ENCODE measurements at places on chromosomes 12 and 14.

GRCh38 chr12:116978791-116979508 lies 68.2 kb downstream of the FBXW8 start:
- no peak for DNase-seq

DNA sequence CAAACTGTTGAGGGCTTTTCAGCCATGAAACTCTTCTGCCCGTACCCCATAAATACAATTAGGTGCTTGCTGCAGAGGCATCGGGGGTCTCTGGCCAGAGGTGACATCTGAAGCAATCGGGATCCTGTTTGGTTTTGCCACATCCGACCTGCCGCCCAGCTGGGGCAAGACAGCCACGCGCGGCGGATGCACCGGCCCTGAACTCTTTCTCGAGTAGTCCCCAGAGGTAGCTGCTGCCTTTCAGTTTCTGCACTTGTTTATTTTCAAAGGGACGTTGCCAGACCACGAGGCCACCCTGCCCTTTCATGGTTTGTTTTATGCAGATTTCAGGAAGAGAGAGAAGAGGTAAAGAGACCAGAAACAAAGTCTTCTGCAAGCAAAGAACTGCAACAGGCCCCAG lies 10.6 kb upstream of the MLXIP start:
- no peak for DNase-seq

GRCh38 chr14:20493634-20494033 lies 11.7 kb upstream of the RNASE10 start:
- no peak for DNase-seq

DNA sequence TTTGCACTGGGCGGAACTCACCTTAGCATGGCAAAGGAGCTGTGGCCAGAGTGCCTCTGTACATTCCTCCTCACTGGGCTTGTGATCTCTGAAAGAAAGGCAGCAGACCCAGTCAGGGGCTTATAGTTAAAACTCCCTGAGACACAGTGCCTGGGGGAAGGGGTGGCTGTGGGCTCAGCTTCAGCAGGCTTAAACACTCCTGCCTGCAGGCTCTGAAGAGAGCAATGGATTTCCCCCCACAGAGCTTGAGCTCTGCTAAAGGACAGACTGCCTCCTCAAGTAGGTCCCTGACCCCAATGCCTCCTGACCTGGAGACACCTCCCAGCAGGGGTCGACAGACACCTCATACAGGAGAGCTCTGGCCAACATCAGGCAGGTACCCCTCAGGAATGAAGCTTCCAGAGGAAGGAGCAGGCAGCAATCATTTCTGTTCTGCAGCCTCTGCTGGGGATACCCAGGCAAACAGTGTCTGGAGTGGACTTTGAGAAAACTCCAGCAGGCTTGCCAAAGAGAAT lies 327.5 kb upstream of the SLC16A7 start:
- DNase-seq: no peak

DNA sequence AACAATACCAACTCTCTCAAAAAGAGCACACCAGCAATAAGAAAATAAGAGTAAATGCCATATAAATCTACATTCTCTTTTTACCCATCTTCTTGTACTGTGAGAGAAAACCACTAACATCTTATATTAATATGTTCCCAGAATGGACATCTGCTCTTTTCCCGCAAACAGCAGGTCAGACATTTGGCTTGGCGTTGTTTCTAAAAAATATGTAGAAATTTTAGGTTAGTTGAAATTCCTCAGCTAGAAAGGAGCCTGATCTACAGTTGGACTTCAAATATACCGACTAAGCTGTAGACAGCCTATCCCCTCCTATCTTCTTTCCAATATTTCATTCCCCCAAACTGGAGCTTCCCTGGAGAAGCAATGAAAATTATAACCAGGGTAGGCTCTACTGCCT lies 88.7 kb downstream of the PPP2R5E start:
- no peak for DNase-seq

GRCh38 chr14:51310505-51310944 lies 70.5 kb downstream of the TMX1 start:
- peak; percentile 77 for DNase-seq

DNA sequence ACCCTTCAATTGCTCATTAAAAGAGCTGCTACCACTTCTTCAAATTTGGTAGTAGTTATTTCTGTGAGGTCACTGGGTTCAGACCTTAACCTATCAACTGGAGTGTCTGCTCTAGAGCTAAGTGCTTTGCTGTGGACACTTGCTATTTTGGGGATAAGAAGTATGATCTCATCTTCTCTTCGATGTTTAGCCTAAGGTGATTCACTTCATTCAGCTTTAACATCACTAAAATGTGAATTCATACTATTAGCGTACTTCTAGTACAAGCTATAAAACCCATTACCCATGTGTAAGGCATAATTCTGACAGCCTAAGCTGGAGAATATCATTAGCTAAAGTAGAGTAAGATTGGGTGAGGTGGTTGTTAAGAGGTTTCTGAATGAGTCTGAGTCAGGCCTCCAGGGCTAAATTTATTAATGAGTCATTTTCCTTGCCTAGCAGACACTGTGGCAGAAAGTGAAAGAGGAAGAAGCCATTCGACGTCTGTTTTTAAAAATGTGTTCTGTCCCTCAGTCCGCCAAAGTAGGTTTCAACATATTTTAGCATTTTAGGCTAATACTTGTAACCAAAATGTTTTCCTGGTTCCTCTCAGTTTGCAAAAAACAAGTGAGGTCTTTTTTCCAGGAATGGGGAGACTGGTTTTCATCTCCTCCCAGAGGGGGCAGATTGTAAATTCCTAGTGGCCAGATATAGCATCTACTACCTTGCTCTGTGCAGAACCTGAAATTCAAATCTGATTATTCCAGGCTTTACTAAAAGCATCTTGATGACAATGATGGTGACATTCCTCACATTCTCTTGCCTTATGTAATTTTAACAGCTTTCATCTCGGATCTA lies 103.6 kb downstream of the SSPN start:
- no peak for DNase-seq

GRCh38 chr12:32051511-32052211 lies 55.0 kb upstream of the BICD1 start:
- peak; percentile 34 for DNase-seq

DNA sequence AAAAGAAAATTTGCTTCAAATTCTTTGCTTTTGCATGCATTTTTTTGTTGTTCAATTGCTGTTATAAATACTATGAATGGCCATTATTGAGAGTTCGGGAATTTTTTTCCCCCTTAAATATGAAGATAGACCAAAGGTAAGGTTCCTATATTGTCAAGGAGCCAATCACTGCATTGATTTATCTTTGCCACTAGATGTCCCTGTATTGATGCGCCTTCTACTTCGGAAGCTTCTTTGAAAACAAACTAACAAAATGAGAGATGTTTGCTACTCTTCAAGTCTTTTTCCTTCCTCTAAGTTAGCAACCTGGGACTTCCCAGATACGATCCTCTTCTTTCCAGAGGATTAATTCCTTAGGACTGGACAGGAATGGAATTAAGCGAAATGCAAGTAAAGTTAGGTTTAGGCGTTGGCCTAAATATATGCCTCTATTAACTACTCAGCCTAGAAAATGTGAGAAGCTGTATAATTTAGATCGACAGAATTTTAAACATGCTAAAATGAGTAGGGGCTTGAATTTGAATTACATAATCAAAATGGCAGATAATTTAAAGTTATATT lies 318.1 kb downstream of the AEBP2 start:
- peak; percentile 54 for DNase-seq

- DNase-seq: no peak
Measured at GRCh38 chr12:60522684-60523400, 927.0 kb downstream of the SLC16A7 start.

DNA sequence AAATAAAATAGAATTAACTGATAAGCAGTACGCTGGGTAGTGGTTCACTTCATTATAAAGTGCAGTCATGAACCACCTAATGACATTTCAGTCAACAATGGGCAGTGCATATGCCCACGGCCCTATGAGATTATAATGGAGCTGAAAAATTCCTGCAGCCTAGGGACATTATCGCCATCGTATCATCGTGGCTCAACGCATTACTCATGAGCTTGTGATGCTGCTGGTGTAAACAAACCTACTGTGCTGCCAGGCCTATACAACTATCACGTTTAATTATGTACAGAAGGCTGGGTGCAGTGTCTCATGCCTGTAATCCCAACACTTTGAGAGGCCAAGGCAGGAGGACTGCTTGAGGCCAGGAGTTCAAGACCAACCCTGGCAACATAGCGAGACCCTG lies 62.3 kb upstream of the TMEM263 start:
- DNase-seq: no peak

GRCh38 chr12:105622220-105622619 lies 291.7 kb downstream of the C12orf75 start:
- no peak for DNase-seq

DNA sequence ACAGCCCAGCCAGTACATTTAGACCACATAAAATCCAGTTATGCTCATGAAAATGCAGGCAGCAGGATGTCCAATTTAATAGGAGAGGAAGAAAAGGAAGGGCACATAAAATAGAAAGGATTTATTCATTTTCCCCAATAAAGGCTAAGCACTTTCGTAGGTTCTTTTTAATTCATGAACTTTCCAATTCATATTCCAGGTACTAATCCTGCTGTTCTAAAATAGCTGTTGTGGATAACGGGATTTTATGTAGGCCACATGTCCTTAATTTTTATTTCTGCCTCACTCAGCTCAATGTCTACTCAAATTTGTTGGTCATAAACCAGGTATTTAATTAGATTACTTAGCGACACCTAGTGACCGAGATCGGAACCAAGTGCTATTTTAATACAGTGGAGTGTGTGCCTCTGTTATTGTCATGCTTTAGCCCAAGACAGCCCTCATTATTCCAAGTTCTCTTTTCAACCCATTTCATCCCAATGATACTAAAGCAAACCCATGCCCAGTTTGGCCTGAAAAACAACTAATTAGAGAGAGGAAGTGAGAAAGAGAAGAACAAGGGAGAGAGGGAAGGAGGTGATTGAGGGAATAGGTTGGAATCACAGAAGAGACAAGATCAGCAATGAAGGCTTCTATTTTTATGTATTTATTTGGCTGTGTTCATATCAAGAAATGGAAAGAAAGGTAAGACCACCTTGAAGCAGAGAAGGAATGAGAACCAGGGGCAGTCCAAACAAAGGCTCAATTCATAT lies 45.9 kb upstream of the IFNG-AS1 start:
- DNase-seq: peak; percentile 92

GRCh38 chr12:111276146-111276545 lies 92.7 kb downstream of the PHETA1 start:
- DNase-seq: no peak

DNA sequence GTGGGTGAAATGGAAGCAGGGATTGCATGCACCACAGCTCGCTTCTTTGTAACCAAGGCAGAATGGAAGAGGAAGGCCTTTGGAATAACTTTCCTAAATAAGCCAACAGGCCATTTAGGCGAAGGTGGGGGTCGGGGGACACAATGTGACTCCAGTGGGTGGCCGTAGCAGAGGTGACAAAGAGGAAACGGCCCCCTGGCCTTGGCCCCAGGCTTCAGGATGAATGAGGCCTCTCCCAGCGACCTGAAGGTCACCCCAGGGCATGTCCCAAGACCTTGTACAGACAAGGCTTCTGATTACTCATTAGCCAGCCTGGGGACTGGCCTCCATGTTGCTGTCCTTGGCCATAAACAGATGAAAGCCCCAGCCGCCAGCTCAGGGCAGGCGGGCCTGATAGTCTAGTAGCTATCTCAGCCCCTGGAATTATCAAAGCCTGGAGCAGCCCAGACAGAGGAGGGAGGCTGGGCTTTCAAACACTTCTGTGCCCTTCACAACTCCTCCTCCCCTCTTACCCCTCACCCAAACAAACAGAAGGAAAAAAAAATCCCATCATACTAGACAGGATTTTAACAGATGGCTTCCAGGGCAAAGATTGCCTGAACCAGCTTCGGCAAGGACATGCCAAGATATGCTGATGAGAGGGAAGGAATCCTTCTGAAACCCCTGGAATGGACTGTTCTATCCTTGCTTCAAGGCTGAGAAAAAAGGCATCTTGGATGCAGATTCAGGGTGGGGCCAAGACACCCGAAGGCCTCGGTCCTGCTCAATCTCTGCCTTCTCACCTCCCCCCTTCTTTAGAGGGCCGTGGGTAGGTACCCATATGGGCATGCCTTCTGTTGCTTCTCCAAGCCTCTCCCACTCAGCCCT lies 142.3 kb upstream of the PARP11 start:
- no peak for DNase-seq

GRCh38 chr12:132814232-132814631 lies 14.4 kb downstream of the GOLGA3 start:
- no peak for DNase-seq

DNA sequence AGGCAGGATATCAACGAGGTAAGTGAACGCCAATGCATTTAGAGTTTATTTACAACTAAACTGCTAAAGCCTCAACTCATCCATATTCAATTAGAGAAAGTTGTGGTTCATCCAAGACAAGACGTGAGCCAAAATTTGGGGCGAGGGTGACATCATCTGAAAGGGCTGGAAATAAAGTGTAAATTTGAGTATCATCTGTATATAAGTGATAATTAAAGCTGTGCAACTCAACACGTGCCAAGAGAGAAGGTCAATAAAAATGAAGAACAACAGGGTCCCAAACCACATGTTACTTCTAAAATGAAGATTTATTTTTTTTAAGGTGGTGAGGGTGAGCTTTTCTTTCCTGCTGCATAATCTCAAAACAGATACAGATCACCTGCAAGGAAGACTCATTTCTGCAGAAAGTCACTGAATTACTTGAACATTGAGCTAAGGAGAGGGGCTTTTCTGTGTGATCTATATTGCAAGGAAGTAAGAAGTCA lies 203.6 kb downstream of the EFCAB11 start:
- no peak for DNase-seq

DNA sequence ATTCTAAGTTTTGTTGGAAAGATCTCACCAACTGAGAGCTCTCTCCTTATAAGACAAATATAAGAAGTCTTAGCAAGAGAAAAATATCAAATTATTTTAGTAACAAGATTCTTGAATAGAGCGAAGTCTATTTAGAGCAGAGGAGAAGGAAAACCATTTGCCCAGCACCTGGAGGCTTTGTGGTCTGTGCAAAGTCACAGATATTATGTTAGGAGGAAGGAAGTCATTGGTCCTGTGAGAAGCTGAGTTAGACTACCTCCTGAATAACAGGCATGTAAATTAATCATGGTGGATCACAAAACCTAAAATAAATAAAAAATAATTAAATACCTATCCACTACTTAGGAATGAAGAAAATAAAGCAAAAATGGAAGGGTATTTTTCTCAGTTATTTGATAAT lies 38.4 kb upstream of the ATXN7L3B start:
- DNase-seq: no peak

DNA sequence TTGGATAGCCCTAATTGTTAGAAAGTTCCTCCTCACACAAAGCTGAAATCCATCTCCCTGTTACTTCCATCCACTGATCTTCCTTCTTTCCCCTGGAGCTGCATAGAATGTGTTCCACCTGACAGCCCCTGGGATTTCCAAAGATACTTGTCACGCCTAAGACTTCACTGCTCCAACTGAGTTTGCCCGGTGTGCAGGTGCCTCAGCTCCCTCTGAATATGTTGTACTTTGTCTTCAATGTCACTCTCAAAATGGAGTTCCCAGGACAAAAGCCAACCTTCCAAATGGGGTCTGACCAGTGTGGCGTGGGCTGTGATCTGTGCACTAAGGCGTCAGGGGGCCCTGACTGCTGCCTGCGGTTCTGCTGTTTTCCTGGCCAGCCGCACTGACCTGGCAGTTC lies 42.8 kb downstream of the CACNA2D4 start:
- DNase-seq: no peak

Data from eye (tissue), 1 donor.